Right ventricle myocardium superior (tissue), 1 donor: ENCODE measurements at places on chromosomes 5 and 9.

- peak; percentile 87 for DNase-seq
Measured at GRCh38 chr5:178204935-178205748, 809 bp downstream of the HNRNPAB start.

GRCh38 chr5:174204535-174205313, 159.2 kb downstream of the NSG2 start:
- no peak for DNase-seq

GRCh38 chr9:137486141-137486490, 27.0 kb upstream of the NSMF start:
- no peak for DNase-seq

- peak; percentile 45 for DNase-seq
Measured at GRCh38 chr9:125748446-125749099, 1.4 kb downstream of the PBX3 start.

GRCh38 chr5:20109326-20109725, 121.3 kb upstream of the CDH18 start:
- no peak for DNase-seq

GRCh38 chr5:98933445-98934072, 4.8 kb upstream of the CHD1 start:
- no peak for DNase-seq

DNA sequence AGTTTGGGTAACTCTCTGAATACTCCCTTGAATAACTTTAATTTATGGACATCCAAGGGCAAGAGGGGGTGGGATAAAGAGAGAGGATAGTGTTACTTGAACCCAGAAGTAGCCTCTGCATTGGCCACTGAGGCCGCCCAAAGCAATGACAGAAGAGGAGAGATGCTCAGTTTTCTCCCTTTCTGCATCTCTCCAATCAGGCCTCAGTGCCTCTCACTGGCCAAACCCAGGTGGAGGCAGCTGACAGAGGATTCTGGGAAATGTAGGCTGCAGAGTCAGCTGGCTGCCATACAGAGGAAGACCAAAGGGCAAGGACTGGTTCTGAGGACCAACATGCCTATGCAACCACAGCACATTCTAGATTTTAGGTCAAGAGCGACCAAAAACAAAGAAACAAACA, 719.4 kb downstream of the MAT2B start:
- DNase-seq = no peak

GRCh38 chr9:104836767-104837166, 72.8 kb downstream of the NIPSNAP3B start:
- DNase-seq = no peak

DNA sequence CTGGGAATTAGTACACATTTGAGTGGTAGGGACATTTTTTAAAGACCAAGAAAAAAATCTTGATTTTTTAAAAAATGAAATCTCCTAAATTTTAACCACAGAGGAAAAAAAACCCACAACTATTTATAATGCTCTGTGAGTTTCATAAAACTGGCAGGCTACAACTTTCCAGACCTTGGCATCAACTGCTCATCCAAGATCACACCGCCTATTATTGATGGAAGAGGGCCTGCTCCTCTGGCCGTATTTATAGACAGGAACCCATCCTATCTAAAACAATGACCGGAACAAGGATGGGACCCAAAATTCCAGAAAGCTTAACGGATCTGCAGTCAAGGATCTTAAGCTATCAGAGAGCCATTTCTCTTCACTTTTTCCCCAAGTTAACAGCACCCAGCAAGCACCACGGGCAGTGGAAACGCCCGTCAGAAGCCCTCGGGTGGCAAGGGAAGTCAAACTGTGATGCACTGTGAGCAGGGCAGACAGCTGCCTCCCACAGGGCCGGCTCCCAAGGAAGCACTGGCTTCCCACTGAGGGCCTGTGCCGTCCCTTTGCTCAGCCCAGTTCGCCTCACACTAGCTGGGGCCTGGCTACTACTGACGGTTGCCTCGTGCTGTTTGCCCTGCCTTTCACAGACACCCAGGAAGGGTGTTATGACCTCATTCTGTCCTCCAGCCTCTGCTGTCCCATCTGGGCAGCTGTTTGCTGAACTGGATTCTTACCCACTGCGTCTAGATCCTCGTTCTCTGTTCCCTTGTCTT, 62.8 kb downstream of the CDC14B start:
- peak; percentile 42 for DNase-seq

DNA sequence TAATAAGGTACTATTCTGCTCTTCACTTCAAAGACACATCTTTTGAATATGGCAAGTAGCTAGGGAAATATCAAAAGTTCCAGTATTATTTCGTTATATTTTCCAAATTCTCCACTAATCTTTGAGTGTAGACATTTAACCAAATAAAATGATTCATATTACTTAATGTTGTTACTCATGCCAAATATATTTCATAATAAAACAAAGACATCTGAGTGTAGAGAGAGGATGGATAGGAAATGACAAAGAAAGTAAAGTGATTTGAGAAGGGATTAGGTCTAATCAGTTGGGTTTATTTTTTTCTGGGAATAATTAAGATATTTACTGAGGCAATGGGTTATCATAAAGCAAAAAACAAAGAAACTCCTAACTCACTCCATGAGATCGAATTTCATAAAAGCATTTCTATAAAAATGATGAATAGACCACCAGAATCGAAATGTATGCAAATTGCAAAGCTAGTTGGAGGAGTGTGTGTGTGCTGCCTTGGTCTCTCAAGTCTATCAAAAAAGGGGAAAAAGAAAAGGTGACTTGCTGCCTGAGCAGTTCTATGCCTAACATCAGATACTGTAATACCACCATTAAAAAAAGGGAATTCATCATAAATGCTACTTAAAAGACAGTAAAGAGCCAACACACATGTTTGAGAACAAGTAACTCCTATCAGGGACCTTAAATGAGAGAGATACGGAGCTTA, 255.5 kb downstream of the PDE4D start:
- DNase-seq = no peak

DNA sequence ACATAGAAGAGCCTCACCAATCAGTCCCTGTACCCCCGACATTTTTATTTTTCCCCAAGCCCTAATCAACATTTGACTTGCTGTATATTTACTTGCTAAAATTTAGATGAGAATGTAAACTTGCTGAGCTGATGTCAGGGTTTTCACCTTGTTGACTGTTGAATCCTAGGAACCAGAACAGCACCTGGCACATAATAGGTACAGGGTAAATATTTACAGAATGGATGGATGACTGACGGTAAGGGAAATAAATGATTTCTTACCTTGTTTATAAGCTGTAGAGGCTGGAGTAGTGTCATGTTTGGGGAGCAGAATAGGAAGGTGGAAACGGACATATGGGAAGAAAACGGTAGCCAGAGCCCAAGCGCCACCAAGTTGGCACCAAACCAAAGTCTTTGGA, 107.0 kb upstream of the NUDT12 start:
- DNase-seq = no peak

DNA sequence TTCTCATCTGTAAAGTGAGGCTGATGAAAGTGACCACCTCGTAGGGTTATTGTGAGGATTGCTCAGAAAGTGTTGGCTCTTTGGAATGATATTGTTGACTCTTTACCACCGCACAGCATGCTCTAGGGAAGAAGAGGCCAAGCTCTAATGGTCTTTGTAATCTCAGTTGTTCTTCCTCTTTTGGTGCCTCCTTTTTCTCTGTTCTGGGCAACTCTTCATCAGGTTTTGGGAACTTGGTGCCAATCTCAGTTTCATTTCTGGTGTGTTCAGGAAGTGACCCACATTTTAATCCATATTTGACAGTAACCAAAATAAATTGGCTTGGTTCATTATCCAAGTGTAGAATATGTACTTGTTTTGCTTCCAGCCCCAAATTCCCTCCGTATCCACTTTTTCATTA, 25.1 kb downstream of the ARHGAP26 start:
- no peak for DNase-seq

DNA sequence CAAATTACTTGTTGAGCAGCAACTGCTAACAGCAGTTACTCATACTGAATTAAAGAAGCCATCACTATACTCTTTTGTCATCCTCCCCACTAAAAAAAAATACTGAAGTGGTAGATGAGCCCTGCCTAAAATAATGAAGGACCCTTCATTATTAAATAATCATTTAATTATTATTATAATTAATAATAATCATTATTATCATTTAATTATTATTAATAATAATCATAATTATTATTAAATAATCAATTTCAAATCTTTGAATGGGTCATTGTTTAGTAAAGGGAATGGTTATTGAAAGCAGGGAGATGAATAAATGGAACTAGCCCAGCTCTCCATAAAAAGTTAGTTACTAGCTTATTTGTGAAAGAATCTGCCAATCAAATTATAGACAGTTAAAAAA, 396.4 kb downstream of the NFIB start:
- DNase-seq = no peak

GRCh38 chr9:32841314-32841713, 58.0 kb downstream of the TMEM215 start:
- no peak for DNase-seq

GRCh38 chr5:74640954-74641734, 616 bp upstream of the ENC1 start:
- DNase-seq = peak; percentile 89

DNA sequence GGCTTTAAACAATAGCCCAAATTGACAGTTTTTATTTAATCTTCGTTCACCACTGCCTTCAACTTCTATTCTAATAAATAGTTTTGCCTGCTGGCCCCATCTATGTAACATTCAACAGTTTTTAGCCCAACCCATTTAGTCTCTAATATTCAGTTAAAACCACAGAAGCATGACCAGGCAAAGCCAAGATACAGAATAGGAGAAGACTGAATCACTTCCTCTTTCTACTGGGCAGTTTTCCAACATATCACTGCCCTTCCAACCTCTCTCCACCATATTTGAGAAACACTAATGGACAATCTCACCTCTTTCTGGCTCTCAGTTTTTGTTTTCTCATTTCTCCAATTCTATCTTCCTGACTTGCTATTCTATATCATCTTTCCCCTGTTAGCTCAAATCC, 352.9 kb downstream of the DNAH5 start:
- no peak for DNase-seq

DNA sequence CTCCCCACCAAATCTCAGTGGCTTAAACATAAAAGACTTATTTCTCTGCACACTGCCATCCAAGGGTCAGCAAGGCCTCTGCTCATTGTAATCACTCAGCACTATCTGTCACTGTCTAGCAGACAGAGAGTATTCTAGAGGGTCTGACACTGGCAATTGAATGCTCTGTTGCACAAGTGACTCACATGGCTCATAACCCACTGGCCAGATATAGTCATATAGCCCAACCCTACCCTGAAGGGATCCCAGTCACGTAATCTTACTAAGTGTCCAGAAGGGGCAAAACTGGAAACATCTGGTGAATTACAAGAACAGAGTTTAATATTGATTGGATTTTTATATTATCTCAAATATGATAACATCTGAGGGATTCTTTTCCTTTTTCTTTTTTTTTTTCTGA, 80.7 kb downstream of the TSSK1B start:
- no peak for DNase-seq
